ENCODE measurements at places on chromosomes 6 and 20.

GRCh38 chr20:63224412-63225081, 8.6 kb upstream of the YTHDF1 start:
- DNase-seq = peak; percentile 10

- no peak for DNase-seq
Observed at GRCh38 chr20:56835829-56836550, 206.9 kb downstream of the TFAP2C start.

DNA sequence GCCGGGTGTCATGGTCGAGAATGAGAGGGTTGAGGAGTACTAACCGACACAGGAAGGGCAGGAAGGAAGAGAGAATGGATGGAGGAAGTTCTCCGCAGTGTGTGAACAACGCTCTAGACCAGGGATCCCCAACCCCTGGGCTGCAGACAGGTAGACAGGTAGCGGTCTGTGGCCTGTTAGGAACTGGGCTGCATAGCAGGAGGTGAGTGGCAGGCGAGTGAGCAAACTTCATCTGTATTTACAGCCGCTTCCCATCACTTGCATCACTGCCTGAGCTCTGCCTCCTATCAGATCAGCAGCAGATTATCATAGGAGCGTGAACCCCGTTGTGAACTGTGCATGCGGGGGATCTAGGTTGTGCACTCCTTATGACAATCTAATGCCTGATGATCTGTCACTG, 62.0 kb downstream of the SULF2 start:
- no peak for DNase-seq

- DNase-seq = no peak
Observed at GRCh38 chr6:160198606-160199211, 59.9 kb downstream of the SLC22A2 start.

DNA sequence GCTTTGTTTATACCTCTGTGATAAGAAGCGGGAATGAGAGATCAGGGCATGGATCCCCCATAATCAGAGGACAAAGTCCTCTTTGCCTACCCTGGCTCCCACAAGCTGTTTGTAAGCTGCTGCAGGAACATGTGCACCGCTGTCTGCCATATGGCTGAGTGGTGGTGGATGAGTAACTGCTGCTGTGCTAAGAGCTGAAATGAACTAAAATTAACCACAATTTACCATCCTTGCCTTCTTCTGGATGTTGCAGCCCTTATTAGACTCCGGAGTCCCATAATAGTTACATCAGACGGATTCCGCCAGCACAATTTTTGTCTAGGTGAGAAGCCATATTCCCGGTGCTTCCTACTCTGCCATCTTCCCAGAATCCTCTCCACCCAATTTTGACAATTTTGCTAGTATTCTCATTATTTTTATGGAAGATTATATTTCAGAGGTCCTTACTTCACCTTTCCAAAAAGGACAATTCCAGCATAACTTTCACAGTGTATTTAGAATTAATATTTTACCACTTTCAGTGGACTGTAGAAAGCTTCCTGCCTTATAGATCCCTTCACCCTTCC, 6.0 kb upstream of the CMTR1 start:
- no peak for DNase-seq

DNA sequence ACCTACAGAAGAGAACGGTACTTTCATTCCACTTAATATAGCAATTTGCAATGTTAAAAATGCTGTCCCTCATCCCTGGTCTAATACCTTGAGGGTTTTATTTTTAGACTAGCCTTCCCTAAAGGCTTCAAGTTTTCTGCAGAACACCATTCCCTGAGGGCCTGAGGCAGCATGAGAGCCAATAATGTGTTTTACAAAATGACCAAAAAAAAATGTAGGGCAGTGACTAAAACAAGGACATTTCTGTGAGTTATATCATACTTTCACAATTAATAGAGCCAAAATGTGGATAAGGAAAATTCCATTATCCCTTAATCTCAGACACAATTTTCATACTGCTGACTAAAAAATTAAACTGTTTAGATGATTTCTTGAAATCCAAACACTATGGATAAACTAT, 22.7 kb downstream of the GPR63 start:
- DNase-seq = peak; percentile 11

DNA sequence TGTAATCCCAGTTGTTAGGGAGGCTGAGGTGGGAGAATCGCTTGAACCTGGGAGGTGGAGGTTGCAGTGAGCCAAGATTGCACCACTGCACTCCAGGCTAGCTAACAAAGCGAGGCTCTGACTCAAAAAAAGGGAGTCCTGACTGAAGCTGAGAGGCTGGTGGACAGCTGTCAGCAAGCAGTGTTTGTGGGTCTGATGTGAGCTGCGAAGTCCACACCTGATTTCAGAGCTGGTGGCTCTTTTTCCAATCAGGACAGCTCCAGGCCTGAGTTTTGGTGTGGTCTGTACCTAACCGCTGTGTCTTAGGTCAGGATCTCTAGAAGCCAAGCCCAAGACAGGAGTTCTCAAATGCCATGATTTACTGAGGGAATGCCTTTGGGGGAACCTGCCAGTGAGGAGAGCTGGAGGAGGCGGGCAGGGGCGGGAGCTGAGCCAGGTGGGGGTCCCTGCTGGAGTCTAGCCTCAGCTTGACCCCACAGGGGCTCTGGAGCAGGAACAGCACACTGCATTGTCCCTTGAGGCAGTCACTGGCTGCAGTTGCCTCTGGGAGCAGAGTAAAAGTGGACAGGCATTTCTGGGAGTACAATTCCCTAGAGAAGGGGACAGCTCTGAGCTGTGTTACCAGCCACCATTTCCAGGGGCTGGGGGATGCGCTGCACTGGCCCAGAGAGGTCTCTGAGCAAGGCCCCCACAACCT, 5.0 kb downstream of the GFRA4 start:
- DNase-seq = no peak

GRCh38 chr6:19759117-19759880, 77.9 kb upstream of the ID4 start:
- DNase-seq = peak; percentile 56

DNA sequence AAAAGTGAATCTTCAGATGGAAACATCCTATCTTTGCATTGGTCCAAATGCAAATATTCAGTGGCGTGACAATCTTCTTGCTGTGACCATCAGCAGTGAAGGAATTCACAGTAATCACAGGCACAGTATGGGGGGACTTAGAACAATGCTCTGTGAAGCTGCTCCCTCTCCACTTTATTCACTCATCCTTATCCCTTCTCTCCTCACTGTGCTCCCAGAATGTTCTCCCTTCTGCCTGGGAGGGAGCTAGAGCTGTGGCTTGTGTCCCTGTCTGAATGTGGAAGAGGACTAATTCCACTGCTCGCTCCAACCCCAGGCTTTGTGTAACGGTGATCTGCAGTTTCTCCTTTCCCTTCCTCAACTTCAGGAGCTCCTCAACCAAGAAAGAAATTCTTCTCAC, 243.7 kb downstream of the ALDH8A1 start:
- no peak for DNase-seq

GRCh38 chr6:35128496-35128895, 12.6 kb downstream of the TCP11 start:
- DNase-seq = no peak

GRCh38 chr6:161828355-161828754, 554.5 kb upstream of the AGPAT4 start:
- DNase-seq = no peak

DNA sequence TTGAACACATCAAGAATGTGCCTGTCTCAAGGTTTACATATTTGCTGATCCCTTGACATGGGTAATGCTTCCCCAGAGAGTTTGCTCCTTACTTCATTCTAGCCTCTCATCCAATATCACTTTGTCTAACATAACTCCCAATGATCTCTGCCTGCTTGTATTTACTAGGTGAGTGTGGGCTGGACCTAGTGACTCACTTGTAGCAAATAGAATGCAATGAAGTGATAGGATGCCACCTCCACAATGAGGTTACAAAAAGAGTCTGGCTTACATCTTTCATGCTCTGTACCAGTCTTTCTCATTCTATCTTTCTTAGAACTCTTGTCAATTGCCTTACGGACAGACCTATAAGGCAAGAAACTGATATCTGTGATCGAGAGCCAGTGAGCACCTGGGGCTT, 44.9 kb upstream of the TMEM200A start:
- no peak for DNase-seq

DNA sequence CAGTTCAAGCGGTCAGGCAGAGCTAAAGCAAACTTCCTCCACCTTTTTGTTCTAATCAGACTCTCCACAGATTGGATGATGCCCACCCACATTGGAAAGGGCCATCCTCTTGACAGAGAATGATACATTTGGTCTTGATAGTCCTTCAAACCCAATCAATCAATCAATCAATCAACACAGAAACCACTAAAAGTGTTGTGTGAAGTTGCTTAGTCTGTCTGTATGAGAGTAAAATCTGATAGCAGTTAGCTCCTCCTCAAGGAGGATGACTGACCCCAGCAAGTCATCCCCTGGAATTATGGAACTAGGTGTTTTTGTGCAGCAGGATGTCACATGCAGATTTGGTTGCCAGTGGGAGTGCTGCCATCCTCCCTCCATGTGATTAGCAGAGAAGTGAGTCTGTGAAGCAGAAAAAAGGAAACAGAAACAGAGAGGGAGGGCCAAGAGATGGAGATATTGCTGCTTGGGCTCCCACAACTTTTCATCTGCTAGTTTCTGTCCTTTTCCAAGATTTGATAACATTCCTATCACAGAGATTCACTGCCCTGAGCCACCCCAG, 32.0 kb upstream of the SSTR4 start:
- no peak for DNase-seq

- DNase-seq = no peak
Observed at GRCh38 chr6:169869301-169869700, 117.9 kb downstream of the ERMARD start.

- DNase-seq = no peak
Observed at GRCh38 chr20:52996130-52996529, 24.0 kb downstream of the TSHZ2 start.

DNA sequence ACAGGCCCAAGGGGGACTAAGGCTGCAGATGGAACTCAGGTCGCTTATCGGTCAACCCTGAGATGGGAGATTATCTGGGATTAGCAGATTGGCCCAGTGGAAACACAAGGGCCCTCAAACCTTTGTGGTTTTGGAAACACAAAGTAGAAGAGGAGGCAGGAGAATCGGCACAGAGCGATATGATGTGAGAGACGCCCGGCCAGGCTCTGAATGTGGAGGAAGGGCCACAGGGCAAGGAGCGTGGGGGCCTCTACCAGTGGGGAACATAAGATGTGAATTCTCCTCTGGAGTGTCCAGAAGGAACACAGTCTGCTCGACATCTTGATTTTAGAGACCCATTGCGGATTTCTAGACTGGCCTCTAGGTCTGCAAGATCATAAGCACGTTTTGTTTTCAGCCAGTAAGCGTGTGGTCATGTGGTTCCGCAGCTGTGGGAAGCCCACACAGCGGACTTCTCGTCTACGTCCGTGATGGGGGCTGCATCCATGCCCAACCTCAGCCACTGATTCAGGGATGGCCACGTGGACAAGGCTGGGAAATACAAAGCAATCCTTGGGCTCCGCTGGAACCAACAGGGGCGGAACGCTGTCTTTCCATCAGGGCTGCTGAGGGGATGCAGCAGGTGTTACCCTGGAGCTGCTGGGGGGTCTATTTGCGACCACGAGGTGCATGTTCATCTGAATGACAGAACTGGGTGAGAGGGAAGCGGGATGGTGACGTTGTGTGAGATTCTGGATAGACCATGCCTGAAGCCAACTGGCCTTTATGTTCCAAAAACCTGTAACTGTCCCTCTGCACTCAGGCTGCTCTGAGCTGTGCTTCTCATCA, 127.6 kb upstream of the PMEPA1 start:
- DNase-seq = no peak

- DNase-seq = no peak
Observed at GRCh38 chr6:130132286-130132701, 90.5 kb downstream of the SAMD3 start.

DNA sequence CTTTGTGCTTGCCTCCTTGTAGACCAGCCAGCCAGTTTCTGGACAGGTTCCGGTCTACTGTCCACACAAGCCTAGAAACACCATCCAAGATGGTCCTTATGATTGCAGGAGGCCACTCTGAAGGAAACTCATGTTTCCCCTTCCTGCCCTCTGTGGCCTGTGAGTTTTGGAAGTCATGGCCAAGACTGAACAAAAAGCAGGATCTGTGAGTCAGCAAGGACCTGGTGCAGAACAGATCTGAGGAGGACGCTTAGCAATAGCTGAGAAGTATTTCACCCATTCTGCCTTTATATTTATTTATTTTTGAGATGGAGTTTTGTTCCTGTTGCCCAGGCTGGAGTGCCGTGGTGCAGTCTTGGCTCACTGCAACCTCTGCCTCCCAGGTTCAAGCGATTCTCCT, 134.6 kb upstream of the EEF1E1 start:
- DNase-seq = no peak

DNA sequence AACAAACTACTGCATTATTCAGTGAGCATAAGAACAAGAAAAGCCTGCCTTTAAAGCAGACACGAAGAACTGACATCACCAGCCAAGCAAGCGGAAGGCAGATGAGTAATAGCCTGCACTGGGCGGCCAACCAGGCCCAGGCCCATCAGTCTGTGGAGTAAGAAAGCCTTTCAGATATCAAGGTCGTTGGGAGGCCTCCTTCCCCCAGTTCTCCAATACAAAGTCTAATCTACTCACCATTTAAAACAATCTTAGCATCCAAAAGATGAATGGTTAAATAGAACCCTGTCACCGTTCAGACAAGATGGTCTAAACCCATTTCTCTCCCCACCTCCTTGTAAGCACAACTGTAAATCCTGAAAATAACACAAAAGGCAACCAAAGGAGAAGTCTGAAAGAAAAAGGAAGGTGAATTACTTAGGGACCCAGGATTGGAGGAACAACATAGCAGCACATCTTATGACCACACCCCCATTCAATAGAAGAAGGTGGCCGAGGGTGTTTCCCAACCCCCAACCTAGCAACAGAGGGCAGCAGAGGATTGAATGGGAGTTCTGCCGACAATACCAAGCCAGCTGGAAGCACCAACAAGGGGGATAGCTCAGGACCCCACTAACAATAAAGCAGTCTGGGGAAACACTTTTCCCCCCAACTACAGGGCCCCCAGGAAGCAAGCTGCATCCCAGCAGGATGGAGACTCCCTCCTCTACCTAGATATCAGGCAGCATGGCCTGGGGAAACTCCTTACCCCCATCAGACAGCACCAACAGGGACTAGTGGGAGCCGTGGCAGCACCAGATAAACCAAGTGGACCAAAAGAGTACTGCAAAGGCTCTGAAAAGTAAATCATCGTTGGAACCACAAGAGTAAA, 67.9 kb downstream of the ZHX3 start:
- peak; percentile 83 for DNase-seq

GRCh38 chr20:13868331-13868730, 83.5 kb downstream of the NDUFAF5 start:
- peak; percentile 89 for DNase-seq
